ENCODE measurements at places on chromosomes 7 and 10. TPM values are rescaled to one million over a fixed set of nuclear protein-coding genes. Genes with fewer than 3 reads are reported as not detected.

CALHM3 gene
- not detected for total RNA-seq

CCDC3 gene
- total RNA-seq = under 0.01 TPM

NAMPT gene
- total RNA-seq = 305 TPM

NUP205 gene
- total RNA-seq = 33.2 TPM

AOC1 gene
- not detected for total RNA-seq

CDNF gene
- 1.0 TPM for total RNA-seq

CALHM1 gene
- total RNA-seq = not detected

PRR15 gene
- under 0.01 TPM for total RNA-seq

CH25H gene
- 3.8 TPM for total RNA-seq

PLEKHS1 gene
- not detected for total RNA-seq

PLAC9 gene
- total RNA-seq = 2.4 TPM
